Smooth muscle cell of the pulmonary artery (primary cell): ENCODE measurements at places on chromosomes 16 and 17. TPM values are rescaled to one million over a fixed set of nuclear protein-coding genes. Genes with fewer than 3 reads are reported as not detected.

The RPRML gene
- total RNA-seq: 0.07 TPM in 1 of 2 replicates, not detected in the other

The BAIAP3 gene
- 1.2 and 1.3 TPM in 2 replicates for total RNA-seq

The ERCC4 gene
- total RNA-seq: 9.6 and 9.7 TPM in 2 replicates

The NUPR1 gene
- total RNA-seq: 25.6 and 31.5 TPM in 2 replicates

The TP53TG3F gene
- not detected in 2 replicates for total RNA-seq

The SLFN14 gene
- total RNA-seq: not detected in 2 replicates

The P2RX5 gene
- total RNA-seq: 0.85 and 7.1 TPM in 2 replicates

The NFE2L1 gene
- 302 and 435 TPM in 2 replicates for total RNA-seq

The GPR179 gene
- total RNA-seq: 0.07 and 0.10 TPM in 2 replicates

The NDRG4 gene
- 6.2 and 10.2 TPM in 2 replicates for total RNA-seq

The TBC1D3G gene
- 0.07 TPM in 1 of 2 replicates, not detected in the other for total RNA-seq

The C16orf92 gene
- total RNA-seq: not detected in 2 replicates

The NUDT7 gene
- total RNA-seq: 3.2 and 3.8 TPM in 2 replicates

The KRT16 gene
- total RNA-seq: 1.3 and 2.9 TPM in 2 replicates

The HAP1 gene
- total RNA-seq: under 0.01 and 0.07 TPM in 2 replicates

The CRYBA1 gene
- total RNA-seq: not detected in 2 replicates

The FDXR gene
- 25.0 and 43.9 TPM in 2 replicates for total RNA-seq

The HIC1 gene
- 28.5 and 38.2 TPM in 2 replicates for total RNA-seq

The RDM1 gene
- total RNA-seq: 0.59 TPM in 1 of 2 replicates, not detected in the other

The CA4 gene
- not detected in 2 replicates for total RNA-seq

The FBXO39 gene
- total RNA-seq: 0.07 and 0.26 TPM in 2 replicates

The STAT5A gene
- 19.2 and 20.1 TPM in 2 replicates for total RNA-seq

The C17orf100 gene
- 0.46 and 0.72 TPM in 2 replicates for total RNA-seq

The CDH3 gene
- total RNA-seq: 0.66 and 1.1 TPM in 2 replicates

The PRAC1 gene
- total RNA-seq: not detected in 2 replicates

The SLC5A10 gene
- total RNA-seq: under 0.01 TPM in 1 of 2 replicates, not detected in the other

The DRC3 gene
- total RNA-seq: 1.2 and 1.8 TPM in 2 replicates

The LGALS9B gene
- total RNA-seq: not detected in 2 replicates

The SPIRE2 gene
- total RNA-seq: 0.72 and 1.1 TPM in 2 replicates

The SLC12A3 gene
- total RNA-seq: not detected in 2 replicates

The ITGAX gene
- not detected in 2 replicates for total RNA-seq

The ATP2A3 gene
- 1.3 and 2.4 TPM in 2 replicates for total RNA-seq

The CES4A gene
- 0.99 and 1.8 TPM in 2 replicates for total RNA-seq

The TNK1 gene
- 0.20 and 0.26 TPM in 2 replicates for total RNA-seq

The JPH3 gene
- total RNA-seq: 0.03 TPM in 1 of 2 replicates, not detected in the other

The KRTAP4-8 gene
- not detected in 2 replicates for total RNA-seq

The ARHGDIG gene
- total RNA-seq: 1.1 and 1.4 TPM in 2 replicates

The LGALS9C gene
- not detected in 2 replicates for total RNA-seq

The DHRS7C gene
- total RNA-seq: not detected in 2 replicates

The ABCA9 gene
- 12.0 and 62.2 TPM in 2 replicates for total RNA-seq

The PDP2 gene
- 11.4 and 17.6 TPM in 2 replicates for total RNA-seq

The CMTM2 gene
- total RNA-seq: not detected in 2 replicates

The KRT15 gene
- 0.13 and 2.8 TPM in 2 replicates for total RNA-seq

The KAT7 gene
- total RNA-seq: 39.7 and 43.4 TPM in 2 replicates

The PIPOX gene
- 1.2 and 1.4 TPM in 2 replicates for total RNA-seq

The YPEL2 gene
- total RNA-seq: 15.1 and 21.5 TPM in 2 replicates

The TBC1D3K gene
- 0.07 TPM in 1 of 2 replicates, not detected in the other for total RNA-seq

The CTRB2 gene
- not detected in 2 replicates for total RNA-seq

The VPS35 gene
- 75.6 and 111 TPM in 2 replicates for total RNA-seq

The AIPL1 gene
- not detected in 2 replicates for total RNA-seq

The KRT38 gene
- total RNA-seq: under 0.01 and 0.13 TPM in 2 replicates

The SLC47A1 gene
- 3.5 and 4.9 TPM in 2 replicates for total RNA-seq

The PTX4 gene
- 0.20 TPM in 1 of 2 replicates, not detected in the other for total RNA-seq

The CNTD1 gene
- 0.07 and 0.36 TPM in 2 replicates for total RNA-seq

The EPX gene
- not detected in 2 replicates for total RNA-seq
